ENCODE measurements at places on chromosomes 16 and 17.

DNA sequence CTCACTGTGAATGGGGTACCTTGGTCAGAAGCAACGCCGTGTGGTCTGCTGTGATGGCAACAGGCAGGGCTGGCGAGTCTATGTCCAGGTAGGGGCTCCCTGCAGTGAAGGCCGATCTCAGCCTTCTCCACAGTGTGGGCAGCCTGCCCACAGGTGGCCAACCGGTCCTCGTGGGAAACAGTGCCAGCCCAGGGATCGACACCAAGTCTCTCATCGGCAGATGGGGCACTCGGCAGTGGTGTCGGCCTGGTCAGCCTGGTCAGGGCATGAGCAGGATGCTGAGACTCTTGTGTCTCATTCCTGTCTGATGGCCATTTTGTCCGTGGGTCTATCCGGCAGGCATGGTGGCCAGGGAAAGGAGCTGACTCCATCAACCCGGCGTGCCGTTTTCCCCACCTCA lies 92.2 kb downstream of the TNFRSF13B start:
- no peak for DNase-seq

- no peak for DNase-seq
Measured at GRCh38 chr17:44115585-44116415, 7.6 kb downstream of the HDAC5 start.

- DNase-seq, result no peak
Measured at GRCh38 chr16:19167710-19168370, at the start of gene SYT17. SYT17 (plus strand) TSS chr16:19168240; CDS start chr16:19168647, 407 bp downstream.

DNA sequence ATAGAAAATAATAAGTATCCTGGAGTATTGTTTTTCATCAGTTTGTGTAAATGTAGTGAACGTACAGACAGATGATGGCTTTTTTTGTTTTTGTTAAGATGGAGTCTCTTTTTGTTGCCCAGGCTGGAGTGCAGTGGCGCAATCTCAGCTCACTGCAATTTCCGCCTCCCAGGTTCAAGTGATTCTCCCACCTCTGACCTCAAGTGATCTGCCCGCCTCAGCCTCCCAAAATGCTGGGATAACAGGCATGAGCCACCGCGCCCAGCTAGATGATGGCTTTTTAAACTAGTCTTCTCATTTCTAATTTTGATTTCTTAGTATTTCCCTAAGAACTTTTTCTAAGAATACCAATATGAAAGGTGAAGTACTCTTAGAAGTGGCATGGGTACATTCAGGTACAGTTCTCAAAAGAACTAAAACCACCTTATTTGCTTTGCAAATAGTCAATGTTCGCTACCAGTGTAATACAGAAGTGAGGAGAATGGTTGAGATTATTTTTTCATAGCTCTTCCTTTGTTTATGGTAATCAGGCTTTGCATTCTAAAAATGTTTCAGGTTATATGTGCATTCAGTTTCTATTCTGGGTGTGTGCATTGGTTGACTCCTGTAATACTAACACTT lies 34.2 kb downstream of the TTC19 start:
- DNase-seq, result no peak

GRCh38 chr16:67183-67791 lies 5.1 kb downstream of the RHBDF1 start:
- DNase-seq, result no peak

DNA sequence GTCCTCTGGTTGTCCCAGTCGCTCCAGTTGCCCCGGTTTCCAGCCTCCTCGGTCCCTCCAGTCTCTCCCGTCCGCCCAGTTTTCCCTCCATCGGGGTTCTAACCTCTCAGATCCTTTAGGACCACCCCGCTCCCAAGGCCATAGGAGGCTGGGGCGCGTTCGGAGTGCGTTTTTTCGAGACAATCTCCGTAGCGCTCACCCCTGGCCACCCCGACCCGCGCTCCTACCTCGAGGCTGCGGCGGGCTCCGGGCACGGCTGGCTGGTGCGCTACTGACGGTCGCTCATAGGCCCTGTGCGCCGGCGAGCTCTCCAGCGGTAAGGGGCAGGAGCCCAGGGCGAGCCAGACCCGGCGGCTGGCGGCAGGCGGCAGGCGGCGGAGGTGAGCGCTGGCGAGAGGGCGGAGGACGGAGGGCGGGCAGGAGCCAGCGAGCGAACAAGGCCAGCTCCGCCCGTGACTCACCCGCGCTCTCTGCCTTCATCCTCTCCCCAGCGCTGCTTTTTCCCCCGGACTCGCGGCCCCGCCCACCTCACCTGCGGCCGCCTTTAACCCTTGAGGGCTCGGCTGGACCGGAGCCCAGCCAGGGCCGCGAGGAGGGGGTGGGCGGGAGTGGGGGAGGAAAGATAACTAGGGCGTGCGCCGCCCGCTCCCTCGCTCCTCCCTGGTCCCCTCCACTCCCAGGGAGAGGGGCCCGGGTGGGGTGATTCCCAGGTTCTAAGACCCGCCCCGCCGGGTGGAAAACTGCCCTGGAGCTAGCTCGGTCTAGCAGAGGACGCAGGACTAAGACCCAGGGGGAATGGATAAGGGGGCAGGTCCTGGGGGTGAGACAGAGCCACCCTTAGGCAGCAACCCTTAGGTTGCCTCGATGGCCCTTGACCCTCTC lies at the start of gene SP6:
Gene SP6 (minus strand): TSS at position 472 of the 882 bp plus-strand sequence. CDS start 2,734 bp downstream, outside the sequence.
- peak; percentile 36 for DNase-seq

DNA sequence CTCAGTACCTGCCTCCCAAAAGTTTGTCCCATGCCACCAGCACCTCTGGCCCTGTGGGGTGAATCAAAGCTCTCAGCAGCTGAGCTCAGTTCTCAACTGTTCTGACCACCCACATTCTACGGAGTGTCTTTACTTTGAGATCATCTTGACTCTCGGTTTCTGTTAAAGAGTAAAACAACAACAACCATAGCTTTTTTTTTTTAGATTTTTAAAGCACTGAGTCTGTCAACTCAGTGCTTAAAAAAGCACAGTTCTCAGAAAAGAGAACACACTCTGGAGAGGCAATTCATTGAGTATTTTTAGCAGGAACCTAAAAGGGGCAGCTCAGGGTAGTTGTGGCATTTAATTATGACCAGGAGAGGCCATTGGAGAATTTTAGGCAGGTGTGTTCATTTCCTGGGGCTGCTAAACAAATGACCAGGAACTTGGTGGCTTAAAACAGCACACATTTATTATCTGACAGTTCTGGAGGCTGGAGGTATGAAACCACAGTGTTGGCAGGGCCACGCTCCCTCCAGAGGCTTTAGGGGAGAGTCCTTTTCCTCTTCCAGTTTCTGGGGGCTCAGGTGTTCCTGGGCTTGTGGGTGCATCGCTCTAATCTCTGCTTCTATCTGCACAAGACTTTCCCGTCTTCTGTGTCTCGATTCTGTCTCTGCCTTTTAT lies 6.7 kb upstream of the WFIKKN2 start:
- DNase-seq, result no peak

- DNase-seq, result peak; percentile 71
Measured at GRCh38 chr17:75848523-75849278, 4.5 kb upstream of the UNC13D start.

GRCh38 chr16:52634104-52634503 lies 87.2 kb upstream of the TOX3 start:
- no peak for DNase-seq
